ENCODE measurements at places on chromosomes 7 and 10. TPM values are rescaled to one million over a fixed set of nuclear protein-coding genes. Genes with fewer than 3 reads are reported as not detected.

DNA sequence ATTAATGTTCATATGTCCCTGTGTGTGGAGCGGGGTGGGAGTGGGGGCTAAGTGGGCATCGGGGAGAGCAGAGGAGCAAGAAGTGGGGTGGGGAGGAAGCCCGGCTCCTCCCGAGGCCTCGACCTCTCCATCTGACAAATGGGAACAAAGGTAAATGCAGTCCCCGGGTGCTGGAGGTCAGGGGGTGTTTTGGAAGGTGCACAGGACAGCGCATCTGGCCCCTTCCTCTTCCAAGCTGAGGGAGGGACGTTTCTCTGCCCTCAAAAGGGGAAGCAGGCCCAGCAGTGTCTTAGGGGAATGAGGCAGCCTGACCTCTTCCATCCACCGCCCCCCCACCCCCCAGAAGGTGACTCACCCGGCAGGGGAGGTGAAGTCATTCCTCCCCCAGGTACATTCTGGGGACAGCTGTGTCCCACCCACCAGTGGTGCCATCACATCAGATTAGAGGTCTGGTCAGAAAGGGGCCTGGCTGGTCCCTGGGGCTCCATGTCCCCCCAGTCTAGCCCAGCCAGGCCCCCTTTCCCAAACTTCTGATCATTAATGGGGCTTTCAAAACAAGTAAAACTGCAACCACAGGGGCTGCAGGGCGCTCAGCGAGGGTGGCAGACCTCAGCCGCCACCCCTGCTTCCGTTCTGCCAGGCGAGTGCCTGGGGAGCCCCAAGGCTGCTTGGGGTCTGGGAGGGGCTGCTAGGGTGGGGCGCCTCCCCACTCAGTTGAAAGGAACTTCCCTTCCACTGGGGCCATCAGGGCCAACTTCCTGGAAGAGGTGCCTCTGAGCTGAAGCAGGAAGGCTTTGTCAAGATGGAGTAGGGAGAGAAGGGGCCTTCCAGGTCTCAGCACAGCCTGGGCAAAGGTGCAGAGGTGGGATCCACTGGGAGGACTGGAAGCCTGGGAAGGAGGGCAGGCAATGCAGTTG, 10.8 kb downstream of the LFNG start:
- DNase-seq = no peak

- DNase-seq = no peak
Observed at GRCh38 chr10:46017733-46018132, 12.7 kb downstream of the NCOA4 start.

DNA sequence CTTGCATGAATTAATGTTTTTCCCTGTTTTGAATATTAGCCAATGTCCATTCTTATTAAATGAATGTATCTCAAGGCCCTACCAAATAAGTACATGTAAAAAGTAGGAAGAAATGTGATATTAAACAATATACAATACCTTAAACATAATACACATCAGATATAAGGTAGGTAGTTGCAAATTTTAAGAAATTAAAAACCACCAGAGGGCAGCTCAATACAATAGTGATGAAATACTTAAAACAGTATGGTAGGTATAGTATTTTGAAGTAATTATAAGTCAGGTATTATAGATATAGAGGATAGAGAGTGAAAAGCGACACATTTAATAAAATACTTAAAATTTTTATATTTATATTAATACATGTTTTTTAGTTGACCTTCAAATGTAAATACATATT, 43.6 kb upstream of the CDK14 start:
- DNase-seq = no peak

DNA sequence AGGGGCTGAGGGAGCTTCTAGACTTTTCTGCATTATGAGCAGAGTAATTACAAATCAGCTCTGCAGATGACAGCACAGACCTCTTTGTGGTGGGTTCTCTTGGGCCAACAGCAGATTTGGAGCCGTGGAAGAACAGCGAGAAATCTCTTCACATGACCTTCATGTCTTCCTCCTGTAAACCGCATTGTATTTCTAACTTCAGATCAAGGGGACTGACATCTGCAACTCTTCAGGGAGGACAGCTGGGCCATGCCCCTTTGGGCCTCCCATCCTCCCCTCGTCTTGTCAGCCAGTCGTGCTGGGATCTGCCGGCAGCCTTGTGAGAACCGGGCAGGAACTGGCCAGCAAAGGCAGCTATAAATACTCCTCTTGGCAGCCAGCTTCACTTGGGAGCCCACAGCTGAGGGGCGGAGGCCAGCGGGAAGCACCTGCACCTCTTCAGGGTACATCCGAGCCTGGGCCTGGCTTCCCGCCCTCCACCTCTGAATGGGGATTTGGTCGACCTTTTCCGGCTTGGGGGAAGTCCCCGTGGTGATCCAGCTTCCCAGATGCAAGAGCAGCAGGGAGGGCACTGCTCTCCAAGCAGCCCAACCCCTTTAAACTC, 54.7 kb downstream of the STEAP1B start:
- peak; percentile 76 for DNase-seq

- no peak for DNase-seq
Observed at GRCh38 chr7:21352540-21353387, 75.1 kb upstream of the SP4 start.

AFAP1L2 gene
- total RNA-seq = 59.3 TPM

GRCh38 chr10:78755877-78756455, 312.8 kb upstream of the ZMIZ1 start:
- DNase-seq = no peak

GRCh38 chr10:7412237-7412927, 1.5 kb upstream of the SFMBT2 start:
- DNase-seq = no peak

DNA sequence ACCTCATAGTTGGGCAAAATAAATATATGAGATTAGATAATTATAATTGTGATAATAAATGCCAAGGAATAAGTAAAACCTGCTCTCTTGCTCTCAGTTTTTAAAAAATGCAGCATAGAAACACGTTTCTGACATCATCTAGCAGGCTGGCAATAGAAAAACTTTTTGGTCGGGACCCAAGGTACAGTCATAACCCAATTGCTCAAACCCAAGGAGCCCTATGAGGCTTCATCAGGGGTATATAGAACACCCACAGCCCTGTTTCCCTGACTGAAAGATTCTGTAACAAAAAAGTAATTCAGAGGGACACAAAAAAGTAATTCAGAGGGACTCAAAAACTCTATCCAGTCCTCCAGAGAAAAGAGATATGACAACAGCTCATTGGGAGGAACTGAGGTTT, 3.8 kb downstream of the PDE1C start:
- DNase-seq = no peak

DNA sequence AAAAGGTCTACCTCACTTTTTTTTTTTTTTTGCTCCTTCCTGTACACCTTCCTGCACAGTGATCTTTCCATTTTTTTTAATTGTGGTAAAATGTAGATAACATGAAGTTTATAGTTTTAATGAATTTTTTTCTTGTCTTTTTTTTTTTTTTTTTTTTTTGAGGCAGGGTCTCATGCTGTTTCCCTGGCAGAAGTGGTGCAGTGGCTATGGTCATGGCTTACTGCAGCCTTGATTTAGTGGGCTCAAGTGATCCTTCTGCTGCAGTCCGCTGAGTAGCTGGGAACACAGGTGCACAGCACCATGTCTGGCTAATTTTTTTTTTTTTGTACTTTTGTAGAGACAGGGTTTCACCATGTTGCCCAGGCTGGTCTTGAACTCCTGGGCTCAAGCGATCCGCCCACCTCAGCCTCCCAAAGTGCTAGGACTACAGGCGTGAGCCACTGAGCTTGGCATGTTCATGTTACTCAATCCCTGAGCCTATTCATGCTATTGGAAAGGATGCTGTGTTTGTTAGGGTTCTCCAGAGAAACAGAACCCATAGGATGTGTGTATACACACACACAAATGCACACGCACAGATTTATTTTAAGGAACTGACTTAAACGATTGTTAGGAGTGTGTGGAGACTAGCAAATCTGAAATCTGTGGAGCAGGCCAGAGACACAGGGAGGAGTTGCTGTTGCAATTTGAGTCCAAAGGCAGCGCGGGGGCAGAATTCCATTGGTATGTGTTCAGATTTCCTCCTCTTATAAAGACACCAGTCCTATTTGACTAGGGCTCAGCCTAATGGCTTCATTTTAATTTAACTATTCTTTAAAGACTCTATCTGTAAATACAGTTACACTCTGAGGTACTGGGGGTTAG, 29.1 kb downstream of the GALNT11 start:
- DNase-seq = peak; percentile 33

DNA sequence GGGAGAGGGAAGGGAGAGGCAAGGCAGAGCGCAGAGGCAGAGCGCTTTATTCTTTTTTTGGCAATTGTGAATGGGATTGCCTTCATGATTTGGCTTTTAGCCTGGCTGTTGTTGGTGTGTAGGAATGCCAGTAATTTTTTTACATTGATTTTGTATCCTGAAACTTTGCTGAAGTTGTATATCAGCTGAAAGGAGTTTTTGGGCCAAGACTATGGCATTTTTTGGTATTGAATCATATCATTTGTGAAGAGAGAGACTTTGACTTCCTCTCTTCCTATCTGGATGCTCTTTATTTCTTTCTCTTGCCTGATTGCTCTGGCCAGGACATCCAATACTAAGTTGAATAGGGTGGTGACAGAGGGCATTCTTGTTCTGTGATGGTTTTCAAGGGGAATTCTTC, 291.3 kb downstream of the REEP3 start:
- DNase-seq = no peak

DNA sequence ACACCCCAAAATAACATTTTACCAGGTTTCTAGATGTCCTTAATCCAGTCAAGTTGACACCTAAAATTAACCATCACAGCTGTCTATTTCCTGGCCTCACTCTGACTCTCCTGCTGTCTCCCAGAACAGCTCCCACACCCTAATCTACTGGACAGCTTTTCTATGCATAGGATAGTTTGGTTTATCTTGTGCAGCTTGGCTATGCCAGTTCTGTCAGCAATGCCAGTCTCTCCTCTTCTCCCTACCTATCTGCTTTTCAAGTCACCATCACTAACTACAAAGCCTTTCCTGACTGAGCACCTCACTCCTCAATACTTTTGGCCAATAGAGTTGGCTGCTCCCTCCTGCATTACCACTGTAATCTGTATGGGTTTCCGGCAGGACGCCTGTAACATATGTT, 5.0 kb downstream of the NCOA4 start:
- no peak for DNase-seq

GRCh38 chr10:62769574-62770242, 34.8 kb upstream of the ADO start:
- DNase-seq = no peak

KLLN gene
- total RNA-seq = 0.62 TPM

DNA sequence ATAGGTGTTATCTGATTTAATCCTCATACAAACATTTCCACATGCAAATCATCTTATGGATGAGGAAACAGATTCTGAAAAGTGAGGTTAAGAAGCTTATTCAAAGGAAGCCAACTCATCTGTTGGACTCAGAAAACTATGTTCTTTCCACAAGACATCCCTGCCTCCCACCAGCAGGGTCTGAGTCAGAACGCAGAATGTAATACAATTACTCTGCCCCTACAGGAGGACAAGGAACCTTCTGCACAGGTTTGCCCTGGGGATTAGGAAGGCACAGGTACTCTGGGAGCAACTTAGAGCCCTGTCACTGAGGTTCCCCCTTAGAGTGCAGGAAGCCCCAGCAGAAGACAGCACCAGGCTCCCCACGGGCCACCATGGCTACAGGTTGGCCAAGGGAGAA, 255.7 kb downstream of the TNS3 start:
- DNase-seq = no peak

GPER1 gene
- total RNA-seq = 7.6 TPM

LRIT1 gene
- not detected for total RNA-seq

GRCh38 chr10:60498985-60499384, 109.3 kb upstream of the ANK3 start:
- no peak for DNase-seq

- DNase-seq = no peak
Observed at GRCh38 chr10:86785037-86785436, 28.6 kb downstream of the BMPR1A start.

DNA sequence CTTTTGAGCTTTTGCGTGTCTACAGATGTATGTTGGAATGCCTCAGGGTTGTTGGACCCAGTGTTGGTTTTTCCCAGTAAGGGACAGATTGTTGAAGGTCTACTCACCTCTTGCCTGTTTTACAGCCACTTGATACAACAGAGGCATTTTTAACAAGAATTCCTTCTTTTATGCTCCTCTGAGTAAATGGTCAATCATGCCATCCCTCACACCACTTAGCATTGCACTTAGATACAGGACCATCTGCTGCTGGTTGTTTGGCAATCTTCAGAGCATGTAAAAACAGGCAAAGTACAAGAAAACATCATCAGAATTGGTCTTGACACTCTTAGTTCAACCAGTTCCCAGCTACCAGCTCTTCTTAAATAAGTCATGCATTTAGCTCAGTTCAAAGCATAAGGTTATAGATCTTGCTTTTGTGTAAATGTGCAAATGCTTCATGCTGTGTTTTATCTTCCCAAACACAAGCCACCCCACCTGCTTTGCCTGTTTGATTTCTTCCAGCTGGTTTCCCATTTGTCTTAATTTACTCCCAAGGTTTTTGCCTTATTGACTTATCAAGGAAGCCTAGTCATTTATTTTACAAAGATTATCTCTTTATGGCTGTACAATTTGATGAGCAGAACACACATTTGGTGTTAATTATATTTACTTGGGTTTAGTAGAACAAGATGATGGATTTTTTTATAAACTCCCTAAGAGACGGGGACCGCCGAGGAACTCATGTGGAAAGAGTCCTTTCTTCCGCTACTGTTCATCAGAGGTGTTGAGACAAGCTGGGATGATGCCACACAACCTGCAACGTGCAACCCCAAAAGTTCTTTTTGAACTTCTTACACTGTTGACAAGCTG, 136.6 kb downstream of the AHR start:
- no peak for DNase-seq

DNA sequence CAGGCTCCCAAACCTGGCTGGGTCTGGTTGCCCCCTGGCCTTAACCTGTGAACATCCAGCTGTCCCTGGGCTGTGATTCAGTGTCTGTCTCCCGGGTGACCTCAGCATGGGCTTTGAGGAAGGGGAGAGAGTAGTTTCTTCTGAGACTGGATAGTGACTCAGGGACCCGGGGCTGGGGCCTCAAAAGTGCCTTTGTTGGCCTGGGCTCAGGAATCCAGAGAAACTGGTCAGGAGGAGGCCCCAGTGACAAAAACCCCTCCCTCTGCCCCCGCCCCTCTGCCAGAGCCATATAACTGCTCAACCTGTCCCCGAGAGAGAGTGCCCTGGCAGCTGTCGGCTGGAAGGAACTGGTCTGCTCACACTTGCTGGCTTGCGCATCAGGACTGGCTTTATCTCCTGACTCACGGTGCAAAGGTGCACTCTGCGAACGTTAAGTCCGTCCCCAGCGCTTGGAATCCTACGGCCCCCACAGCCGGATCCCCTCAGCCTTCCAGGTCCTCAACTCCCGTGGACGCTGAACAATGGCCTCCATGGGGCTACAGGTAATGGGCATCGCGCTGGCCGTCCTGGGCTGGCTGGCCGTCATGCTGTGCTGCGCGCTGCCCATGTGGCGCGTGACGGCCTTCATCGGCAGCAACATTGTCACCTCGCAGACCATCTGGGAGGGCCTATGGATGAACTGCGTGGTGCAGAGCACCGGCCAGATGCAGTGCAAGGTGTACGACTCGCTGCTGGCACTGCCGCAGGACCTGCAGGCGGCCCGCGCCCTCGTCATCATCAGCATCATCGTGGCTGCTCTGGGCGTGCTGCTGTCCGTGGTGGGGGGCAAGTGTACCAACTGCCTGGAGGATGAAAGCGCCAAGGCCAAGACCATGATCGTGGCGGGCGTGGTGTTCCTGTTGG, at the start of gene CLDN4:
Gene CLDN4, plus strand, starts transcription at position 316 of the 903 bp plus-strand sequence. Its CDS starts 206 bp downstream, at position 522.
- DNase-seq = no peak

CFAP58 gene
- total RNA-seq = 0.29 TPM
